ENCODE measurements at places on chromosomes 7 and 10. TPM values are rescaled to one million over a fixed set of nuclear protein-coding genes. Genes with fewer than 3 reads are reported as not detected.

The RBP3 gene
- polyA plus RNA-seq = 0.06 TPM

The BAG3 gene
- 12.3 TPM for polyA plus RNA-seq

The PPIF gene
- polyA plus RNA-seq = 67.5 TPM

The AKR1C3 gene
- polyA plus RNA-seq = 4.1 TPM

The SNCG gene
- polyA plus RNA-seq = 16.6 TPM

The HSPA14 gene
- polyA plus RNA-seq = 14.9 TPM

The AZGP1 gene
- 13.9 TPM for polyA plus RNA-seq

The CADPS2 gene
- 15.1 TPM for polyA plus RNA-seq

The COG5 gene
- 40.7 TPM for polyA plus RNA-seq

The FAM180A gene
- not detected for polyA plus RNA-seq

The STEAP4 gene
- polyA plus RNA-seq = 0.30 TPM

The MSMB gene
- 0.25 TPM for polyA plus RNA-seq

The PGAM2 gene
- 4.0 TPM for polyA plus RNA-seq

The NUTM2E gene
- 0.09 TPM for polyA plus RNA-seq

The LRRC18 gene
- polyA plus RNA-seq = 0.24 TPM

Data from large intestine (tissue), 12 donors.